Mucosa of gallbladder (tissue), 1 donor: ENCODE measurements at places on chromosomes 5 and 9. TPM values are rescaled to one million over a fixed set of nuclear protein-coding genes. Genes with fewer than 3 reads are reported as not detected.

Gene BHMT
- total RNA-seq: 0.58 TPM

Gene RFK
- 30.6 TPM for total RNA-seq

Gene SKP2
- 16.8 TPM for total RNA-seq

Gene BASP1
- total RNA-seq: 40.3 TPM

Gene PCDHGB6
- total RNA-seq: 11.6 TPM
